ENCODE measurements at places on chromosomes 6 and 20.

DNA sequence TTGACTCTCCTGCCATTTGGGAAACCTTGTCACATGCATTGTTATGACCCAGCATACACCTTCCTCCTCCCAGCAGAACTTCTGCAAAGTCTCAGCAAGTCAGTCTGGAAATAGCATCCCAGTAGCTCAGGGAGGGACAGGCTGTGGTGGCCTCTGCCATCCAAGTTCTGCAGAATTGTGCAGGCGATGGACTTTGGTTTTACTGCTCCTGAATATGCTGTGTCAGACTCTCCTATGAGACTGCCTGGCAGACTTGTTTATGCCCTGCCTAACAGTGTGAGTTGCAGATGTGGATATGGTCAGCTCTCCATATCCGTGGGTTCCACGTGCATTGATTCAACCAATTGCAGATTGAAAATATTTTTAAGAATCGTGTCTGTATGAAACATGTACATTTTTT lies 52.8 kb downstream of the SNRNP48 start:
- DNase-seq: no peak

GRCh38 chr6:146339716-146340115 lies 203.9 kb upstream of the RAB32 start:
- DNase-seq: peak; percentile 16

- no peak for DNase-seq
Observed at GRCh38 chr6:27288136-27289044, 23.7 kb downstream of the POM121L2 start.

DNA sequence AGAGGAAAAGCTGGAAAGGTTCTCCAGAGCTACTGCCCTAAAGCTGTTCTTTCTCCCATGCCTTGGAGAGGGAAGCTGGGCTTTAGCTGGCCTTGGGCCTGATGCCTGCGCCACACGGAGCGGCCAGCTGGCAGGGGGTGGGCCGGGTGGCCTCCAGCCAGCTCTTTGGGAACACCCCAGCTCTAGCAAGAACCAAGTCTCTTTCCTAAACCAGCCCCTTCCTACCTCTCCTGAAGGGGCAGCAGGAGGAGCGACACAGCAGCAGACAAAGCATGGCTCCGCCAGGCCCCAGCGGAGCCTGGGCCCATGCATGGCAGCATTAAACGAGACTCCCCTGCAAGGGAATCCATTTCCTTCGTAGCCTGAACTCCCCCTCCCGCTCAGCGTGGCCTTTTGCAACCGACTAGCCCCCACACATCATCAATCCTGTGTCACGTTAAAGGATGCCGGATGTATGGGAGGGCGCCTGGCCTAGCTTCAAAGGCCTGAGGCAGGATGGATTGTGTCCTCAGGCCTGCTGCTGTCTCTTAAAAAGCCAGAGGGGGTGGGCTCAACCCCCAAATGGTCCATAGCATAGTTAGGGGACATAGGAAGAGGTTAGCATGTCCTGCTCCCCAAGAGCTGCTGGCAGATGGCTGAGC lies 14.0 kb downstream of the MRPS18A start:
- no peak for DNase-seq

DNA sequence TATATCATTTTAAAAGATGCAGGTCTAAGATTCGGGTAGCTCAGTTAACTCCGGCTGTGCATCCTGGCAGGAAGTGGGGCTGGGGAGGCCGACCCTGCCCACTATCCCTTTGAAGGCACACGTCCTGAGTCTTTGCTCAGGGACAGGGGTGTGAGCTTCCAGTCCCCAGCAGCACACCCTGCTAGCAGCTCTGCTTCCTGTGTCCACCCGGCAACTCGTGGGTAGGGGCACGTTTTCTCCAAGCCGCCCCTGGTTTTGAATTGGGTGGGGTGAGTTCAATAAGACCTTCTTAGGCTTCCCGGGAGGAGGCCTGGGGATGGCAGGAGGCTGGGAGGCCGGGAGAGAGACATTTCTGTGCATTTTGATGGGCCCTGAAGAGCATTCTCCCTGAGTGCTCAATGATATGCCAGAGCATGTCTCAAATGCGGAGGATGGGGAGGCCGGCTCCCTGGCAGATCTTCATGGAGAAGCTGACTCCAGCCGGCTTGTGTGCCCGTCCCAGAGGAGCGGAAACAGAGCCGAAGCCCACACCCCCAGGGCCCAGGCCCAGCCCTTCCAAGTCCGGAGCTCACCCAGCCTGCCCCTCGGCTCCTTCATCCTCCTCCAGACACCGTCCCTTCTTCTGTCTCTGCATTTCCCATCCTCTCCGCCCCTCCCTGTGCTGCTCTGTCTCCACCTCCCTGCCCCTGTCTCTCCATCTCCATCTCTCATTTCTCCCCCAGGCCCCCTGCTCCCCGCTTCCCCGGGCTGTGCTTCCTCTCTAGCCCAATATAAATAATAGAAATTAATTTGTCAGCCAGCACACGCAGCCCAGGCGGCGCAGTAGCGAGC lies 36.3 kb upstream of the ZFAND3 start:
- peak; percentile 19 for DNase-seq

GRCh38 chr6:78268591-78269452 lies 598.5 kb upstream of the IRAK1BP1 start:
- DNase-seq: no peak

DNA sequence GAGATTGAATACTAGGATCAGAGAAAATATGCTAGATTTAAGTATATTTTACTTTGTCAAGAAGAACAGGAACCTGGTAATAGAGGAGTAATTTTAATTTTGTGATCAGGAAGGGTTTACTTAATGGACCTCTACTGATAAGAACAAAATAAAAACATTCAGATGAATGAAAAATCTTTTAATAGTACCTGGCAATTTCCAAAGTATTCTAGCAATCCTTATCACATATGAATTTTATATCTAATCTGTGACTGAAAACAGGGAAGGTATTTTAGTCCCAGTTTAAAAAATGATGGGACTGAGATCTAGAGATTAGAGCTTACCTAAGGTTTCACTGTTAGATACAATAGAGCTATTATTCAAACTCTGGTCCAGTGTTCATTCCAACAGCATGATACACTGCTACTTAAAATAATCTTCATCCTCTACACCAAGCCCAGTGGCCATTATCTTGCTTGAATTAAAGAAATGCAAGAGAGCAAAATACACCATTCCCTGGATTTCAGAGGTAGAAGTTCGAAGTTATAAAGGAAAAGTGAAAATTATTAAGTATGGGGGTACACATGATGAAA lies 13.5 kb downstream of the SLC17A5 start:
- no peak for DNase-seq

GRCh38 chr6:17836293-17836692 lies 129.6 kb upstream of the NUP153 start:
- DNase-seq: no peak

DNA sequence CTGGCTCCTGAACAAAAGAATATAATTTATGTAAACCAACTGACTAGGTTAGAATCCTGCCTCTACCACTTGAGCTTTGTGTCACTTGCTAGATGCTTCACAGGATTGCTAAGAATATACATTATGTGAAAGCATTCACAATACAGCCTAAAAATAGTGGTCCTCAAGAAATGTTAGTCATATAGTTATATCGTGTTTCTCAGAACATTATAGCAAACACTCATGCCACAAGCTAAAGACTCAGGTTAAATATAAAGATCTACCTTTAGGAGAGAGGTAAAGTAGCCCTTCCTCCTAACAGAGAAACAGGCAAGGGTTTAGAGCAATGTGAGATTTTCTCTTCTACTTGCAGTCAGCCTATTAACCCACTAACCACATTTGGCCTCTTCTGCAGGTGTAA lies 17.8 kb upstream of the ALDH8A1 start:
- no peak for DNase-seq

GRCh38 chr20:44187054-44187771 lies at the start of gene JPH2:
TSS of gene JPH2 (minus strand) at chr20:44187188. CDS start at chr20:44186705, 483 bp downstream.
- peak; percentile 62 for DNase-seq

GRCh38 chr20:57522380-57523140 lies 2.4 kb downstream of the CTCFL start:
- no peak for DNase-seq

DNA sequence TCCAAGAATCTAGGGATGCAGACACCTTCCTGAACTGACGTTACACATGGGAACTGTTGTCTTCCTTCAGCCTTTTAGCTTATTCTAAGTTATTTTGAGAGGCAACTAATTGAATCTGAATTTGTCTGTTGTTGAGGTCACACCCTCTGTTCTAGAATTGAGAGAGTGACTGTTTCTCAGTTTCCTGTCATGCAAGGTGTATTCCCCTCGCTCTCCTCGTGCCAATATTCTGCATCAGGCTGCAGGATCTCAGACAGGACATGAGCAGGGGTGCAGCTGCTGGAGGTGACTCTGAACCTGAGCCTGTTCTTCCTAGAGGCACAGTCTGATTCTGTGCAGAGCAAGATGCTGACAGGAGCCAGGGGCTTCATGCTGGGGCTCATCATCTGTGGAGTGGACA lies 52.5 kb downstream of the HLA-DPB1 start:
- no peak for DNase-seq

DNA sequence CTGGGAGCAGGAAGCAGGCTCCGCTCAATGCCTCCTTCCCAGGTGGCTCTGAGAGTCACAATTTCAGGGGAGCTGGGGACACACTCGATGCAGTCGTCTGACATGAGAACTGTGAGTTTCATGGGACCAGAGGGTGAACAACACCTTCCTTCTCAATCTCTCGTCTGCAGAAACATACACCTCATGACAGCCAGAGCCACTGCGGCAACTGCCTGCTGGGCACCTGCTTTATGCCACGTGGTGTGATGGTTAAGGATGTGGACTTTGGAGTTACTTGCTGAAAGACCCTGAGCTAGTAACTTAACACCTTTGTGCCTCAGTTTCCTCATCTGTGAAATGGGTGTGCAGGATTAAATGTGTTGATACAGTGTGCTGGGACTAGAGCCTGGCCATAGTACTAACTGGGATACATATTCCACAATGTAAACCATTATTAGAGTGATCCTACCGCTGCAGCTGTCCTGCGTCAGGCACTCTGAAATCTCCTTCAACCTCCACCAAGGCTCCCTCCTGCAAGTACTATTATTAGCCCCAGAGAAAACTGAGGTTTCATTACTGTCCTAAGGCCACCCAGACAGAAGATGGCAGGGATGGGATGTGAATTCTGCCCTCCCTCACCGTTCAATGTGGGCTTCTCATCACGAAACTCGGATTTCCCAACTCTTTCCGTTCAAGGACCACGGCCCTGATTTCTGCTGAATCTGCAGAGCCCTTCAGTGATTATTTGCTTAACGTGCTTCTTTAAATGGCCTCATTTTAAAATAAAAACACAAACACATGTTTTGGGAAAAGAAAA lies 24.4 kb downstream of the SULF2 start:
- no peak for DNase-seq

- DNase-seq: no peak
Observed at GRCh38 chr6:108476847-108477430, 83.8 kb upstream of the FOXO3 start.

DNA sequence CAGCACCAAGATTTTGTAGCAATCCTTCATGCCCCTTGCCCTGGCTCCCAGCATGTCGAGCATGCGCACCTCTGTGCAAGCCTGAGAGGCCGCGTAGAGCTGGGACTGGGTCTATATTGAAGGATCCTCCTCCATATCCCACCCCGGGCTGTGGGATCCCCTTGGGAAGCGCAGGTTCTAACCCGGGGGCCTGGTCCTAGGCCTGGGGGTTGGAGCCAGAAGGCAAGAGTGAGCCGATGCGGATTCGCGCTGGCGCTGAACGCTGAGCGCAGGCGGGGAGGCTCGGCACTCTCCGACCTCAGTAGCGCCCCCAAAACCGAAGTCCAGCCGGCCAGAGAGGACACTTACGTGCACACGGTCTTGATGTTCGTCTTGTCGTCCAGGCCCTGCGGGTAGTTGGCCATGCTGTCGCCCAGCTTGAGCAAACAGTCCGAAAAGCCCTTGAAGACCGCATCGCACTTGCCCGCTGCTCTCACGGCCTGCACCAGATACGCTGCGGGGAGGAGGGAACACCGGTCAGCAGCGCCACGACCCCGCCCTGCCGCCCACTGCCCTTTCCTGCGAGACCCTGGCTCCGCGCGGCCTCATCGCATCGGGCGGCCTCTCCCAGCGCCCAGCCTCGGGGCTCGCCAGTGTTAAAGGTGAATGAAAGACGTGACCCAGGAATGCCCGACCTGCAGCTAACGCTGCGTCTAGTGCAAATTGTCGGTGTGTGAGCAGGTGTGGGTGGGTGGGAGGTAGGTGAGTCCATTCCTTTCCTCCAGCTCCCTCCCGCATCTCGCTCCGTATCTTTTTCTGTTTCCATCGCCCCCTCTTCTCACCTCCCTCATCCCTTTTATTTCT lies 4.5 kb downstream of the NRN1 start:
- DNase-seq: no peak

GRCh38 chr6:77373955-77374354 lies 89.3 kb downstream of the HTR1B start:
- DNase-seq: no peak

DNA sequence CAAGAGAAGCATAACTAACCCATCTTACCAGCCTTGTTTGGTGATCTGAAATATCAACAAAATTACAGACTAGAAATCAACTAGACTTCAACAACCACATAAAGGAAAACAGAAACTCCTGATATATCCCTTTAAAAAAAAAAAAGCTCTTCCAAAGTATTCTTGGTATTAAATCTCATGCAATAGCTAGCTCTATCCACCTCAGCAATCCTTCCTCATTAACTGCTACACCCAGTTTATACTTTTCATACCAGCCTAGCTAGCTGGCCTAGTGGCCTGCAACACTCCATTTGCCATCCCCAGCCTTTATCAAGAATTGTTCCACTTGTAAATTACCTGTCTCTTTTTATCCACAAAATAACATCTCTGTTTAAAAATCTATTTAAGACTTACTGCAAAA lies 69.0 kb downstream of the BACH2 start:
- peak; percentile 9 for DNase-seq

GRCh38 chr20:62310757-62311121 lies 7.9 kb downstream of the ADRM1 start:
- no peak for DNase-seq

GRCh38 chr6:41100871-41101287 lies 28.1 kb downstream of the NFYA start:
- DNase-seq: no peak

- DNase-seq: peak; percentile 48
Observed at GRCh38 chr20:15236812-15237211, 899.4 kb upstream of the FLRT3 start.

- no peak for DNase-seq
Observed at GRCh38 chr6:25749837-25750236, 4.7 kb upstream of the SLC17A4 start.

GRCh38 chr6:126015863-126016262 lies 29.5 kb downstream of the TRMT11 start:
- DNase-seq: peak; percentile 69

DNA sequence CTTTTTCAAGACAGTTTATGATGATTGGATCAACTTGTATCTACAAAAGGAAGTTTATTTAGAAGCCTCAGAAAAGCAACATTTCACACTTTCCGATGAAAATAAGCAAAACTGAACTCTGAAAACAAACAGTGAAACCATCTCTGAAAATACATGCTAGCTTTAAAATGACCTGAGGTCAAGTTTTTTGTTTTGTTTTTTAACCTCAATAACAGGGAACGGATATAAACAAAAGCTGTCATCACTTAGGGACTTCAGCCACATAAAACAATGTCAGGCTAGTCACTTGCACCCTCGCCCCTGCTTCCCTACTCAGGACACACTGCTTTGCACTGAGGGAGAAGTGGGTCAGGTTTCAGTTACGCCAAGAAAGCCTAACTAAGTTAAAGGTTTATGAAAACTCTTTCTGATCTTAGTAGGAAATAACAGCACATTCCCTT lies 11.6 kb downstream of the BACH2 start:
- no peak for DNase-seq

Data from amniotic epithelial cell (primary cell).